ENCODE measurements at places on chromosomes 5 and 9.

GRCh38 chr5:87836696-87837095 is 424.0 kb upstream of the CCNH start:
- no peak for DNase-seq

DNA sequence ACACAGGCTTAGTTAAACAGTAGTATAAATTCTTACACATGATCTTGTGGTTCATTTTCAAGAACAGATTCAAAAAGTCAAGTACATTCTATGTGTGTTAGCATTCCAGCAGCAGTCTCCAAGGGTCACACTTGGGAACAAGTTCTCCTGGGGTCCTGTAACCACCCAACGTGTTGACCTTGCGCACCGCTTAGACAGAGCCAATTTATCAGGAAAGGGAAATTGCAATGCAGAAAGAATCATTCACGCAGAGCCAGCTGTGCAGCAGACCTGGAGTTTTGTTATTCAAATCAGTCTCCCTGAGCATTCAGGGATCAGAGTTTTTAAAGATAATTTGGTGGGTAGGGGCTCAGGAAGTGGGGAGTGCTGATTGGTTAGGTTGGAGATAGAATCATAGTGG is 8.5 kb upstream of the RXFP3 start:
- DNase-seq, result no peak

DNA sequence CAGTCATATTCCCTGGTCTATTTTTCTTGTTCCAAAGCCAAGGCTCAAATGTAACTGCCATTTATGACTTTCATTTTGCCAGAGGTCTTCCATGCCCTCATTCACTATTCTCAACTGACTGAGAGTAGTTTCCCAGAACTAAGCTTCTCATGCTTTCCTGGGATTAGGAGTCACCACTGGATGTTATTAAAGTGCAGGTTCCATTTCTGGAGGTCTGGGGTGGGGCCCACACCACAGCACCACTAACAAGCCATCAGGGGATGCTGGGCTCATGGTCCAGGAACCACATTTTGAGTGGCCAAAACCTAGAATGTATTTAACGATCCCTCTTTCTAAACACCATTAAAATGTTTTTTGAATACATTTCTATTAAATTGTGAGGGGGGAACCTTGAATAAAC is 677.6 kb downstream of the SEMA5A start:
- no peak for DNase-seq

GRCh38 chr9:95947118-95947517 is 71.6 kb downstream of the ERCC6L2 start:
- no peak for DNase-seq

GRCh38 chr5:163473635-163474243 is 13.3 kb downstream of the HMMR start:
- no peak for DNase-seq

- no peak for DNase-seq
Observed at GRCh38 chr5:171031977-171032376, 170.2 kb downstream of the RANBP17 start.

DNA sequence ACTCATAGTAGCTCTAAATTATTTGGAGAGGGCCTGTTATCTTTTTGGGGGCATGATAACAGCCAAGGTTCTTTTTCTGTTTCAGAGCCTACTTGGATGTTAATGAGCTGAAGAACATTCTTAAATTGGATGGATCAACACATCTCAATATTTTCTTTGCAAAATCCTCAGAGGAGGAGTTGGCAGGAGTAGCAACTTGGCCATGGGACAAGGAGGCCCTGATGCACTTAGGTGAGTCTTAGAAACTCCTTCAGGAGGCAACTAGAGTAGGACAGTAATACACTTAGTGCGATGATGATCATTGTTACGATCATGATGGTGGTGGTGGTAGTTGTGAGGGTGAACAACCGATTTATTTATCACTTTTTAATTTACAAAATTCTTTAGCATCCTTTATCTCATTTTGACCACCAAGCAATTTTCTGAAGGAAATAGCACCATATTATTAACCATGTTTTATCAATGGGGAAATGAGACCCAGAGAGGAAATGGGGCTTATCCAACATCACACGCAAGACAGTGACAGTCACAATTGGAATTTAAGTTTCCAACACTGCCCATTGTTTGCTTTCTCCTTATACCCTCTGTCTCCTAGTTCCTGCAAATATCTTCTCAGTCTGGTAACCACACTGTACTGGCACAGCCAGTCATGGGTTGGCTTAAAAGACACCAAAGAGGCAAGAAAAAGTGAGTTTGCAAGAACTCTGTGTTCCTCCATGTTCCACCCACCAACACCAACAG is 54.0 kb downstream of the PAPPA start:
- no peak for DNase-seq

DNA sequence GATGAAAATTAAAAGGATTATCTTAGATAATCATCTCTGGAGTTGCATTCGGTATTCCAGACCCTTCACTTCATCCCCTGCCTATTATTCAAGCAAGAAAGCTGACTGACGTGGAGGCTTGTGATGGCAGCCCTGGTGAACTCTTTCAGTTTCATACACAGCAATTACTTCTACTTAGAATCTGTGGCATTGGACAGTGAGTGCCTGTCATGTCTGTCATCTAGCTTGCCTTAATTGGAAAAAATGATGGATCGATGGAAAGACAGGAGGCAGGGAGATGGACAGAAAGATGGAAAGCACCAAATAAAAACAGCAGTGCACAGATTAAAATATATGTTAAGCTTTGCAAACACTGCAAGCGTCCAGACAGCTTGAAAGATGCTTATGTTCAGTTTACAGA is 1371.0 kb upstream of the CDH6 start:
- no peak for DNase-seq

DNA sequence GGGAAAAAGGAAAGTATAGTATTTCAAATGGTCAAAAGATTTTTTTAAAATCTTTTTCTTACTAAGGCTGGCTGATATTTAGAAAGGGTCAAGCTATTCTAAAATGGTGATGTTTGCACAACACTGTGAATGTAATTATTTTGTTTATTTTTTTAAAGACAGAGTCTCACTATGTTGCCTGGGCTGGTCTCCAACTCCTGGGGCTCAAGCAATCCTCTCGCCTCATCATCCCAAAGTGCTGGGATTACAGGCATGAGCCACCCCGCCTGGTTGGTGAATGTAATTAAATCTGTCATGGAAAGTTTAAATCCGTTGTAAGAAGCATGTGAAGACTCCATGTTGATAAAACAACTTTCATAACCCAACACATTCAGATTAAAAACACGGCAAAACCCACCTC is 2.6 kb downstream of the UBTD2 start:
- no peak for DNase-seq

- no peak for DNase-seq
Observed at GRCh38 chr9:114779352-114779845, 26.4 kb downstream of the TNFSF15 start.

DNA sequence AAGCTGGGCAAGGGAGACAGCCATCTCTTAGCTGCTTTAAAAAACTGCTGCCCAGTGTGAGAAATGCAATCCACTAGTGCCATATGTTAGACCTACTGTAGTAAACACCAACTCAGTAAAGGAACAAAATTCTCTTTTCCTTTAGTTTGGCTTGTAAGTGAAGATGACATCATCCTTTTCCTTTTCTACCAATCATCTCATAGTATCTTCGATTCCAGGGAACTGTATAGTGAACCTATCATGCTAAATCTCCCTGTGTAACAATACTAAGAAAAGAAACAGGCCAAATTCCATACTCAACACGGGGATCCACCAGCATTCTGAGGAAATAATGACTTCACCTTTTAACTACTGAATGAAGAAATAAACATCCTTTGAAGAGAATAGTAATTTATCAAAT is 100.1 kb downstream of the RAPGEF6 start:
- no peak for DNase-seq

DNA sequence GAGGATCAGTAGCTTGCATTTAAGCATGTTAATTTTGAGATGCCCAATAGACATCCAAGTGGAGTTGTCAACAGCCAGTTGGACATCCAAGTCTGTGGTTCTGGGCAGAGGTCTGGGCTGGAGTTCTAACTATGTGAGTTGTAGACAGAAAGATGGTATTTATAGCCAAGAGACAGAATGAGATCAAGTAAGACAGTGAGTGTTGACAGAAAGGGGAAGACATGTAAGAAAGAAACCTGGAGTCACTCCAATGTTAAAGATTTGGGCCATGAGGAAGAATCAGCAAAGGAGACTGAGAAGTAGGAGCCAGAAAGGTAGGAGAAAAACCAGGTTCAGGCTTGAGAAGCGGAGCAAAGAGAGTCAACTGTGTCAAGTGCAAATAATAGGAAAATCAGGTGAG is 95.5 kb upstream of the PUM3 start:
- DNase-seq, result no peak

- no peak for DNase-seq
Observed at GRCh38 chr5:60640901-60641300, 59.1 kb downstream of the DEPDC1B start.

- no peak for DNase-seq
Observed at GRCh38 chr5:109399092-109399759, 10.5 kb downstream of the PJA2 start.

GRCh38 chr5:434443-435146 is 8.4 kb upstream of the EXOC3 start:
- no peak for DNase-seq

GRCh38 chr9:134406366-134407120 is 80.3 kb downstream of the RXRA start:
- no peak for DNase-seq

DNA sequence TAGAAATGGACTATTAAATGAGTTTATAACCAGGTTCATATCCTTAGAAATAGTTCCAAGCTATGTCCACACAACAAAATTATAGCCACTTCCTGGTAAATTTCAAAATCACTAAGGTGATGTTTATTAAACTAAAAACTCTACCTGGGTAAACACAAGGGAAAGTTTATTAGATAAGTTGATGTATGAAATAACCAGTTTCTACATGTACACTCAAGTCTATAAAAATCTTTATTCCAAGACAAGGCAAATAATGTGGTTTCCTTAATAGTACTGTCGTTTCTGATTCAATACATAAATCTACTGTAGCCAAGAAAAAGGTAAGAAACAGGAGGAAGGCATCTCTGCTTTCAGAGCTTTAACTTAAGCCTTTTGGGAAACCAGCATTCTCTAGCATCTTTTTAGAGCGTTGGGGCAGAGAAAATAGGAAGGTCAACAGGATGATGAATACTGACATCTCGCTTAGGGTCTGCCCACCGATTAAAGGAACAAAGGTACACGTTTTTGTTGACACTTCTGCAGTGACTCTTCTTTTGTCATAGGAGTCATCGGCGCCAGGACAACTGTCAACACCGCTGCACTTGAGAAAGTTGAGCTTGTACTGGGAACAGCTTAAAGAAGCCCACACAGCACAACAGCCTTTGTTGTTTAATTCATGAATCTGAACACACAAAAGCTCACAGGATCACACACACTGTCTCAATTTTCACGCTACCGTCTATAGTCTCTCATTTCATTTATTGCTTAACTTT is 513.6 kb downstream of the SLCO4C1 start:
- no peak for DNase-seq

- peak; percentile 66 for DNase-seq
Observed at GRCh38 chr9:132885720-132886333, 7.1 kb downstream of the SPACA9 start.

- DNase-seq, result no peak
Observed at GRCh38 chr5:137335493-137335892, 163.6 kb downstream of the SPOCK1 start.

GRCh38 chr9:120397453-120397852 is 182.5 kb downstream of the CDK5RAP2 start:
- DNase-seq, result no peak

DNA sequence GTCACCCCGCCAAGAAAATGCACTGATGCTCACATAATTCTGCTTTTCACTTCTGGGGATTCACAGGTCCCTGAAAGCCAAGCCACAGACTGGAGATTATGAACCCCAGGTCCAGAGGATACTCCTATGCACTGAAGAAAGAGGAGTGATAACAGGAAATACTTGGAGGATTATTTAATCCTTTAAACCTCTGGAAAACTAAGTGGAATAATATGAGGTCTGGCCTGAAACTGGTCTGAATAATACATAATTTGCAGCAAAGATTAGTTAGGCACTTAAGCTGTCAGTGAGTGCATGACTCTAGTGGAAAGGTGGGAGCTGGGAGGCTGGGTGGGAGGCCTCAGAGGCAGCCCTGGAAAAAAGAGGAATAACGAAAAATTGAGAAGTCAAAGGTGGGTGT is 45.7 kb downstream of the MARCHF3 start:
- DNase-seq, result no peak

DNA sequence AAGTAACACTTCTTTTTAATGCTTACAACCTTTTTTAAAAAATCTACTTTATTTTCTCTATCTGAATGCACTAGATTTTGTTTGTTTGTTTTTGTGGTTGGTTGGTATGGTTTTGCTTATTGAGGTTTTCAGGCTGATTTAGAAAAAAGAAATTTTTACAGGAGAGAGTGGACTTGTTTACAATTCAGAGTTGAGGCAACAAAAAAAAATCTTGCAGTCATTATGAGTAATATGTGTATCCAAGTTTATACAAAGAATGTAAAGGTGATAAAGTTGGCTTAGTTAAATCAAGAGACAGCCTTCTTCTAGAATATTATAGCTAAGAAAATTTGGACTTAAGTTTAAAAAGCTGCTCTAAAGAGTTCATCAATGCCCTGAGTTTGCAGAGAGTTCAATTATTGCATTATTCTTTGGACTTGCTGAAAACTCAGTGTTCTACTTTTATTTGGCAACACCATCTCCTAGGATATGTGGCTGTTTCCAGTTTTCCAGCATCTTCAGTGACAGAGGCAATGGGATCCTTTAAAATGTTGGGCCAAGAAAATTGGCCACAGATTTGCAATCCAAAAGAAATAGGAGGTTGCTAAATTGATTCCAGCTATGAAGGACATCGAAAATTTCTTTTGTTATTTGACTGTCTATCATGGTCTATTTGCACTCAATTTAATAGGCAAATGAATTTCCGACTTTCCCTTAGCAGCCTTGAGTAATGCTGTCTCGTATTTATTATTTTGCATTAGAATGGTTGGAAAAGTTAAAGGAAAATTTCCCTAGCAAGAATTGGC is 10.7 kb downstream of the STK32A start:
- no peak for DNase-seq

- DNase-seq, result no peak
Observed at GRCh38 chr5:138874771-138875551, at the start of gene LRRTM2. Gene LRRTM2 (minus strand): TSS chr5:138875335. CDS start chr5:138874911, 424 bp downstream.

DNA sequence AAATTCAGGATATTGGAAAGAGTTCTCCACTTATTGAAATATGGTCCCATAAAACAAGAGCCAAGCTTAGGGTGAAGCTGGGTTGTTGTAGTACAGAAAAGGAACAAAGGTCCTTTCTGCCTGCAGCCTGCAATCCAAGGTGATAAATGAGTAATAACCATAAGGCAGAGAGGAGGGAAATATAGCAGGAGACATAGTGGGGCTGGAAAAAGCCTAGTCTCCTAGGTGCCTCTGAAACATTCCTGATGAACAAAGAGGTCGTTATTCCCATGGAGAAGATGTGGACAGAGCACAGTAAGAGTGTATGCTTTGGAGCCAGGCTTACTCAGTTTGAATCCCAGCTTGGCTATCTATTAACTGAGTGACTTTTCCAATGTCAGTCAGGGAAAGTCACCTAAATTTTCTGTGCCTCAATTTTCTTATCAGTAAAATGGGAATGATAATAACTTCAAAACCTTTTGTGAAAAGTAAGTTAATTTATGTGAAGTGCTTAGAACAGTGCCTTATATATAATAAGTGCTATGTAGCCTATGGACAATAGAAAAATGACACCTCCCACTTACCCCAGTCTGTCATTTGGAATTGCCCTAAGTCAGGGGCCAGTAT is 110.8 kb upstream of the GRIN3A start:
- DNase-seq, result no peak
